AG09319 (cell line): ENCODE measurements at places on chromosomes 3 and 15.

GRCh38 chr3:68943753-68944500, 11.6 kb upstream of the TAFA4 start:
- DNase-seq: no peak

- no peak for DNase-seq
Observed at GRCh38 chr15:58503139-58504027, 71.6 kb downstream of the LIPC start.

GRCh38 chr3:126337980-126338651, 19.1 kb downstream of the KLF15 start:
- no peak for DNase-seq

DNA sequence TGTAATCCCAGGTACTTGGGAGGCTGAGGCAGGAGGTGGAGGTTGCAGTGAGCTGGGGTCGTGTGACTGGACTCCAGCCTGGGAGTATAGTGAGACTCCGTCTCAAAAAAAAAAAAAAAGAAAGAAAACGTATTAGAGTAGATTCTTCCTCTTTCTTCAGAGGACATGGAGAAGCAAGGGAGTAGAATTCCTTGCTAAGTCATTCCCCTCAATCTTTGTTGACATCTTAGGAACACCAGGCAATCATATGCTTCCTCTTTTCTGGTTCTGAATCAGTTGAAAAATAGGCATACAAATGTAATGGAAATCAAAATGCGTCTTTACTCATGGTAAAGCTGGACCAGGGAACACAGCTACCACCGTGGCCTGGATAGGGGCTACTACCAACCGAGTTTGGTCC, 38.3 kb upstream of the ATOSA start:
- DNase-seq: no peak

GRCh38 chr3:53849916-53850315, 3.5 kb downstream of the IL17RB start:
- no peak for DNase-seq
